Suppressor macrophage (primary cell): ENCODE measurements at places on chromosomes 7 and 10.

DNA sequence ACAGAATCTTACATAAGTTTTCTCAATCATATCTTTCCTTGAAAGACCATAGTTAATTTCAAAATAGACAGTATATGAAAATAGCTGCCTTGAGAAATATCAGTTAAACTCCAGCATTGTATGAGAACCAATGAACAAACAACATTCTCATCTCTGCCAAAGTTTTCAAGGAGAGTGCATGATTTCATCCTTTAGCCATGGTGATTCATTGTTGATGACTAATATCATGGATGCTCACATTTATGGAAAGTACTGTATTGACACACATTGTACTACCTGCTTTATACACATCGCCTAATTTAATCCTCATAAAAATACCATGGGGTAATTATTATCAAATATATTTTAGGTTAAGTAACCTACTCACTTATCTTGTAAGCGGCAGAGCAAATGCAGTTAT is 250.3 kb downstream of the CNTNAP2 start:
- DNase-seq: no peak

DNA sequence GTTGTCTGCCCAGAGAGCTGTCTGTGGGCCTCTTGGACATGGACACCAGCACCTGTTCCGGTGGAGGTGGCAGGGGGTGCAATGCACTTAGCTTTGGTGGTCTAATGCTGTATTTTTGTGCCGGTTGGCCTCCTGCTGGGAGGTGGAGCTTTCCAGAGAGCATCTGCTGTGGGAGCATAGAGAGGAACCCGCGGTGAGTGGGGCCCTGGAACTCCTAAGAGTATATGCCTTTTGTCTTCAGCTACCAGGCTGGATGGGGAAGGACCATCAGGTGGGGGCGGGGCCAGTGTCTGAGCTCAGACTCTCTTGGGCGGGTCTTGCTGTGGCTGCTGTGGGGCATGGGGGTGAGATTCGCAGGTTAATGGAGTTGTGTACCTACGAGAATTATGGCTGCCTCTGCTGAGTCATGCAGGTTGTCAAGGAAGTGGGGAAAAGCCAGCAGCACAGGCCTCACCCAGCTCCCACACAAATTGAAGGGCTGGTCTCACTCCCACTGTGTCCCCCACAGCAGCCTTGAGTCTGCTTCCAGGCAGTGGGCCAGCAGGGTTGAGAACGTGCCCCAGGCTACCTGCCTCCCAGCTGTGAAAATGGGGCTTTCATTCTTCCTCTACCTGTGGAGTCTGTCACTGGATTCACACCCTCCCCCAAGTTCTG is 29.0 kb downstream of the JAKMIP3 start:
- no peak for DNase-seq

DNA sequence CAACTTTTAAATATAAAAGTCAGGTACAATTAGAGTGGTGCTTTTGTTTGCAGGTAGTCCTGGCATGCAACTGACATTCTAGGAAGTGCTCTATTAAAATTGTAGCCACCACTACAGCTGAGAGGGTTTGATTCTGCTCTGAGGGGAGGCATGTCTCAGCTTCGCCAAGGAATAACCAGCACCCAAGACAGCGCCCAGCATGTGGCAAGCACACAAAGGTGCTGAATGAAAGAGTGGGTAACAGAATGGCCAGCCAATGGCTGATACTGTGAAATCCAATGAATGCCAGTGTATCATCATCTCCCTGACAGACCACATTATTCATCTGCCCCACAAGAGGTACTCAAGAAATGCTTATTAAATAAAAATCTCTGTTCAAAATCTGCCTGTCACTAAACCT is 6.9 kb downstream of the PARP12 start:
- DNase-seq: no peak

DNA sequence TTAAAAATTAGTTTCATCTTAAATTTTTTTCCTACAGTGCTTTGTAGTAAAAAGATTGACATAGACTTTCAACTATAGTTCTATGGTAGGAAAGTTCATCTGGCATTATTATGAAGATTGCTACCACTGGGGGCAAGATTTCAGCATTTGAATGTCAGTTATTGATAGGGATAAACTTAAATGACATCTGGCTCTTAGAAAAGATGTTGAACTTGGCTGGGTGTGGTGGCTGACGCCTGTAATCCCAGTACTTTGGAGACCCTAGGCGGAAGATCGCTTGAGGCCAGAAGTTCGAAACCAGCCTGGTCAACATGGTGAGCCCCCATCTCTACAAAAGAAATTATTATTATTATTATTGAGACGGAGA is 1.4 kb upstream of the TRA2A start:
- DNase-seq: no peak

DNA sequence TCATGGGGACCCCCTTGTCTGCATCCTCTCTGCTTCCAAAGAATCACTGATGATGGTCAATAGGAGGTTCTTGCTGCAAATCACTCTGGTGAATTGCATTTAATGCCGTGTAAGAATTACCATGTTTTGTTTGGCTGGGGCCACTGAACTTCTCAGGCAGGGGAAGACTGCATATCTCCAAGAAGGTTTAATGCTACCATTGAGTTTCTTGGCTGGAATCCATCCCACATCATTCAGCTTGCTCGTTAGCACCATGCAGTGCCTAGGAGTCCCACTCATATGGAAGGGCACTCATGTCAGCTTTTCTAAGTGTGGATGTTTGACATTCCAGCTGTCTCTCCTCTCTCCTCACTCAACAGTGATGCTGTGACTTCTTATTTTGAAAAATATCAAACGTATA is 50.2 kb upstream of the BAMBI start:
- DNase-seq: no peak

- no peak for DNase-seq
Measured at GRCh38 chr7:3028758-3029093, 14.9 kb downstream of the CARD11 start.
